ENCODE measurements at places on chromosomes 1 and 21.

- H3K27me3 ChIP-seq = no peaks in the 10 kb centered on the region
- H3K4me3 ChIP-seq = no peak overlapping the region
- H3K36me3 ChIP-seq = no peaks in the 10 kb centered on the region
- DNase-seq = no peak
- H3K27ac ChIP-seq = peak overlapping the region; percentile 73
Observed at GRCh38 chr1:19087737-19088594, 122.1 kb downstream of the UBR4 start.

- no peak overlapping the region for H3K27ac ChIP-seq
- no peaks in the 10 kb centered on the region for H3K4me1 ChIP-seq
- no peaks in the 10 kb centered on the region for H3K36me3 ChIP-seq
- no peaks in the 10 kb centered on the region for H3K27me3 ChIP-seq
- H3K4me3 ChIP-seq = no peak overlapping the region
Observed at GRCh38 chr1:23601968-23602876, 42.9 kb upstream of the ID3 start.

DNA sequence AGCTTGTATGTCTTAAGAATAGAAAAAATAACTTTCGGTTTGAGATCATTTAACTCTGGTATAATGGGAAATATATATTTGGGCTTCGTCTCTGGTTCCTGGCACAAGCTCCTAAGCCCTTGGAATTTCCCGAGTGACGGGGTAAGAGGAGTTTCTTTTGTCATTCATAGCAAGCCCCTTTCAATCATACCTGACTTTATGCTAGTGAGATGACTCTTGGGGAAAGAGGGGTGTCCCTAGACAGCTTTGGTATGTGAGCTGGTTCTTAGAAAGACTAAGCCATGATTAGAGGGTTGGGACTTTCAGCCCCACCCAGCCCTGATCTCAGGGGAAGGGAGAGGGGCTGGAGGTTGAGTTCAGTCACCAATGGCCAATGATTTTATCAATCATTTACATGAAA is 13.9 kb upstream of the MTARC1 start:
- no peak overlapping the region for H3K27ac ChIP-seq
- H3K27me3 ChIP-seq = no peaks in the 10 kb centered on the region
- peaks cover 2% of the 10 kb centered on the region for H3K4me1 ChIP-seq
- H3K36me3 ChIP-seq = peaks cover 22% of the 10 kb centered on the region
- DNase-seq = no peak
- no peak overlapping the region for H3K4me3 ChIP-seq

GRCh38 chr1:206672011-206672688 is 12.6 kb upstream of the MAPKAPK2 start:
- no peak overlapping the region for H3K27ac ChIP-seq
- no peak for DNase-seq
- no peaks in the 10 kb centered on the region for H3K36me3 ChIP-seq
- peaks cover 39% of the 10 kb centered on the region for H3K4me1 ChIP-seq
- H3K4me3 ChIP-seq = no peak overlapping the region

GRCh38 chr1:205375835-205376545 is 19.3 kb upstream of the KLHDC8A start:
- H3K36me3 ChIP-seq = no peaks in the 10 kb centered on the region
- no peak overlapping the region for H3K27ac ChIP-seq
- DNase-seq = peak; percentile 54
- no peaks in the 10 kb centered on the region for H3K27me3 ChIP-seq
- peaks cover 3% of the 10 kb centered on the region for H3K4me1 ChIP-seq

DNA sequence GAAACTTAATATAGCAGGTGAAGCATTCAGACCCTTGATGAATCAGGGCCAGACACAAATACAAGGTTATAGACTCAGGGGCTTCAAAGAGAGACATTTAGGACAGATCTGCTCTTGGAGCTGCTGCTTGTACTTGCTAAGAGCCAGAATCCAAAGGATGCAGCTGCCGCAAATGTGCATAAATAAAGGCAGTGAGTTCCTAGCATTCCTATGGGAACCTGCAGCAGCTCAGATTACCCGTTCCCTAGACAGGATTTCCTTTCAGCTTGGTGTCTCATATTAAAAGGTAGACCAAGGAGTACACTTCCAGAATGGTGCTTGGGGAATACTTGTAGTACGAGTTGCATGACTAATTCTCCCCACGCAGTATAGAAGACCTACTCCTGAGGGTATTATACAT is 9.7 kb upstream of the LRRC53 start:
- H3K4me3 ChIP-seq = no peak overlapping the region
- H3K36me3 ChIP-seq = no peaks in the 10 kb centered on the region
- H3K27me3 ChIP-seq = no peaks in the 10 kb centered on the region
- no peak overlapping the region for H3K27ac ChIP-seq
- H3K4me1 ChIP-seq = no peaks in the 10 kb centered on the region

Data from left lung (tissue), 14 donors.